Globus pallidus (tissue), 1 donor: ENCODE measurements at places on chromosomes 5 and 9.

DNA sequence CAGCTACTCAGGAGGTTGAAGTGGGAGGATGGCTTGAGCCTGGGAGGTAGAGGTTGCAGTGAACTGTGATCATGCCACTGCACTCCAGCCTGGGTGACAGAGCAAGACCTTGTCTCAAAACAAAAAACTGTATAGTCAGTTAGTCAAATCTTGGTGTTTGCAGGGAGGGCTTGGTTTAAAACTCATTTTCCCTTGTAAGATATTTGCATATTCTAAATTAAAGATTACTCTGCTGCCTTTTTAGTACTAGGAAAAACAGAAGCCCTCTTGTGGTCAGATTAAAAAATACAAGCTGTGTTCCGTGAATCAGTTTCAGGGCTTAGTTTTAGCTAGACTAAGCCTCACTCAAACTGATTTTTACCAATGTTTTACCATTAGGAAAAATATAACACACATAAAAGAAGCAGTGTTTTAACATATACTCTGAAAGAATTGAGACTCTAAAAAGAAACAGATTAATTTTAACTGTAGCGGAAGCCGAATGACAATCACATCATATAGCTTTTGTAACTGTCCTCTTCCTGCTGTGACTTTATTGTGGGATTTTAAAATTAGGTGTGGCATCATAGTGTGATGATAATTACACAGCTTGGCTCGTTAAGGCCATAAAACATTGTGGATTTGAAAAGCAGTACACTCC lies 84.9 kb upstream of the BASP1 start:
- peak; percentile 16 for DNase-seq

DNA sequence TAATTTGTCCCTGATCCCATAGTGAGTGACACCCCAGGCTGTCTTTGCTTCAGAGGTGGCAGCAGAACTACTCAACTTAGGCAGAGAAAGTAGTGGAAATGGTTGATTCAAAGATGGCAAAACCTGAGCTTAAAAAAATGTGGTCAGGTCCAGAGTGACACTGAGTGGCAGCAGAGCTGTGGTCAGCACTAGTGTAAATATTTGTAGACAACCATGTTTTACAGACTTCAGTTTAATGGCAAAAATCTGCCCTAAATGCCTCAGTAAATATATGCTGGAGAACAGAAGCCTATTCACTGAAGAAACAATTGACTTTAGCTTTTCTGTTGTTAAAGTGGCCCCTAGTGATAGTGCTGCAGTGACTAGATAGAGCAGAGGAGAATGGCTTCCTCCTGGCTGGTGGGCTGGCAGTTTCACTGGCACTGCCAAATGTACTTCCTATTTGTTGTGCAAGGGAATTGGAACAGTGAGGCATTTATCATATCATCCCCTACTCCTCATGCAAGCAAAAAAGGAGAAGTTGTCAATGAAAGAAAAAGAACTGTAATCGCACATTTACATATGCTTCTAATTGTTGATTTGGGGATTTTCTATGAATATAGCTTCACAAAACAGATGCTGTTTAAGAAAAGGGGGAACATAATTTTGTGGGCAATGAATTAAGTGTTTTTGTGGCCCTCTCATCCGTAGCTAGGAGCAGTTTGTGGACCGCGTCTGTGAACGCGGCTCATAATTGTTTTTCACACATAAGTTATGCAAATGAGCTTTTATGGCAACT lies 12.0 kb downstream of the PBX3 start:
- DNase-seq = peak; percentile 92

DNA sequence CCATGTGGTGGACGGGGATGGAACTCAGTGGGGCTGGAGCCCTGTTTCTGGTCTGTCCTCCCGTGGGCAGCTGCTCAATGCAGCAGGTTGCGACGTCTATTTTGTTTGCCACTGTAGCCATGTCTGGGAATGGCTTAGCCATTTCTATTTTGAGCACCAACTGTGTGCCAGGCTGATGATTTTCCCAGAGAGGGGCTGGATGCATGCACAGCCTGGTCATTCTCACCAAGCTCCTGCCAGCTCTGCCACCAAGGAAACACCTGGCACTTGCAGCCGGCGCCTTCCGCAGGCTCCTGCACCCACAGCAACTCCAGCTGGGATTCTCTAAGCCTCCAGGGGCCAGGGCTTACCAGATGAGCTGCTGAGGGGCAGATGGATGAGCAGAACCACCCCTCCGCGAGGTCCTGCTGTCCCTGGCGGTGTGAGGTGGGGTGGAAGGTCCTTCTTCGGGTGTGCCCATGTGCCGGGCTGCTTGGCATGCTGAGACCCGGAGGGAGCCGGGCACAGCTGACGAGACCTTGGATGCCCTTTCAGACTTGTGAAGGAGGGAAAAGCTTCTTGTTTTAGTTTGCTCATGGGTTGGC lies 151.2 kb downstream of the RXRA start:
- no peak for DNase-seq

DNA sequence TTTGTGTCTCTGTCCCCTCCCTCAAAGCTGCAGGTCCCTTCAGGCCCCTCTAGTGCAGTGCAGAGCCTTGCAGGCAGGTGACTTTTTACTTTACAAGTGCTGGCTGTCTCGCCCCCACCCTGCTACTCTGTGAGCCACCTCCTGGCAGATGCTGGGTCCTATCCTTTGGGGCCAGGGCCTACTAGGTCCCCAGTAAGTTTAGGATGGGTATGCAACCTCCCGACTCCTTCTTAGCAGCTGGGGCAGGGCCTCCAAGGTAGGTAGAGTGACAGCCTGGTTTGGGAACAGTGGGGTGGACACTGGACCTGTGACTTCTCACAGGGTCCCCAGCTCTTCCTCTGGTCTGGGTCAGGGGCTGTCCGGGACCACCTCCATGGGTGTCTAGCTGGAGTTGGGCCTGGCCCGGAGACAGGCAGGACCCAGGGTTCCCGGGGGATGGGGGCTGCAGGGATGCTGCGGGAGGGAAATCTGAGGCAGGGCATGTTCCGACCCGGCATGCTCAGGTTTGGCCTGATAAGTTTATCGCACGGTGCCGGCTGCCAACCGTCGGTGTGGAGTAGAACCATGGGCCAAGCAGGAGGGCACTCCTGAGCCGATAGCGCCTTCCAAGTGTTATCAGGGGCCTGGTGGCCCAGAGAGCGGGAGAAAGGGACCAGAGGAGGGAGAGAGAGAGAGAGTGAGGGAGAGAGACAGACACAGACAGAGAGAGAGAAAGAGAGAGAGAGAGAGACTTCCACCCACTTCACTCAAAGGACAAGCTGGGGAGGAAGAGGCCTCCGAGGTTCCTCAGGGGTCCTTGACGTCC lies 20.5 kb downstream of the GFI1B start:
- DNase-seq = no peak

GRCh38 chr9:135332979-135333748 lies 146.4 kb upstream of the PPP1R26 start:
- no peak for DNase-seq
